Esophagus squamous epithelium (tissue), 5 donors: ENCODE measurements at places on chromosomes 3 and 15.

DNA sequence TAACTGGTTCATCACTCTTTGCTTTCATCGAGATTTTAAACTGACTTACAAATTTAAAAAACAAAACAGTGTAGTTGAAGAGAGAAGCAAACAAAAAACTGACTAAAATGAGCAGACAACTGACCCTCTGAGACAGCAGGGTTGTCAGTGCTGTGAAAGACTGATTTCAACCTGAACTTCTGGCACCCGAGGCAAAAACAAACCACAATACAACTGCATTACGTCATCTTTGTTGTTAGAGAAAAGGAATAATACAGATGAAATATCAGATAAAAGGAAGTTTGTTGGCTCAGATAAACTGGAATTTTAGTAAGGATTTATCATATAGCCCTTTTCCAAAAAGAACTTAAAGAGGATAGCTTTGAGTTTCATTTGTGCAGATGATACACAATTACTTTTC lies 51.1 kb downstream of the PARP15 start:
- no peak for DNase-seq

DNA sequence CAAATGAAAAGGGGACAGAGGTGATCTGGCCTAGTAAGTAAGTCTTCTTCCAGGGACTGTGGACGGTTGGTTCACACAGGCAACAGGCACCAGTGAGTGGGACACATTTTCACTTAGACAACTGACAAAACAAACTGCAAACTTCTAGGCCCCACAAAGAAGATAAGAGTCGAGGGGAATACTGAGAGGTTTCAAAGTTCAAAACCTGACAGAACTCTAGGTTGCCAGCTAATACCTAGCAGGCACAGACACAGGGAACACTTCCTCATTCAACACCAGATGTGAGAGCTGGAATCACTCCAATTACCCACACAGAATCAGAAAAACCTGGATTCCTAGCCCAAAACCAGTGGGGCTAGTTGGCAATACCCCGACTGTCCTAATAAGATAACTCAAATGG lies 621.7 kb downstream of the ZPLD1 start:
- DNase-seq = no peak

DNA sequence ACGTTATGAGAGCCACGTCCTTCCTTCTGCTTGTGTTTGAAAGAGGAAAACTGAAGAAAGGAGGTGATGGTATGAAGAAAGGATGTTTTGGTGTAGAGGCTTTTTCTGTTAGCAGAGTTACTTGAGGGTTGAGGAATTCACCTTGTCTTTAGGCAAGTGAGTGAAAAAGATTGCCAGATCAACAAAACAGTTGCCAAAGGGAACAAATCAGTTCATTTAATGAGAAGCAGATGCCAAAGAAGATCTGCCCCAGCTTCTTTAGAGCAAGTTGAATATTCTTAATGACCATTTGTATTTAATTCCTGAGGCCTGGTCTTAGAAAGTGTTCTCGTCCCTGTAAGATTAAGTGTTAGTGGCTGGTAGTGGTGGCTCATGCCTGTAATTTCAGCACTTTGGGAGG lies 2.6 kb downstream of the CHCHD6 start:
- DNase-seq = no peak

- DNase-seq = no peak
Measured at GRCh38 chr15:91860498-91860897, 7.0 kb downstream of the SLCO3A1 start.

- DNase-seq = no peak
Measured at GRCh38 chr3:80978216-80978969, 783.1 kb downstream of the GBE1 start.

GRCh38 chr3:8886546-8886945 lies 76.7 kb downstream of the RAD18 start:
- DNase-seq = no peak

GRCh38 chr3:157319672-157320071 lies 117.0 kb upstream of the PTX3 start:
- no peak for DNase-seq

DNA sequence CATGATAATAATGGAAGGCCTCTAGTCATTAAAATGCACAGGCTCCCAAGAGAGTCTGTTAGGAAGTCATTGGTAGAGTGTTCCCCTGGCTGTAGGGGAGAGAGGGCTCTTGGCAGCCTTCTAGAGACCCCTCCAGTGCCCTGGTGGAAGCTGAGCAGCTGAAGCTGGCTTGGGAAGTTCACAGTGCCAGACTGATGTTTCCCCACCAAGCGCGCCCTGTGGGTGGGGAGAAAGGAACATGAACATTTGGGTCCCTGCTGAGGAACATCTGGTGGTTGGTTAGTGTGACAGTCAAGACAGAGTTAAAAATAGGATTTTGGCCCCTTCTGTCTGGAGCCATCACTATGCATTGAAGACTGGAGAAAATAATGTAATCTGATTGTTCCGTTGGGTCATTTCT lies 37.1 kb upstream of the RGMA start:
- no peak for DNase-seq

DNA sequence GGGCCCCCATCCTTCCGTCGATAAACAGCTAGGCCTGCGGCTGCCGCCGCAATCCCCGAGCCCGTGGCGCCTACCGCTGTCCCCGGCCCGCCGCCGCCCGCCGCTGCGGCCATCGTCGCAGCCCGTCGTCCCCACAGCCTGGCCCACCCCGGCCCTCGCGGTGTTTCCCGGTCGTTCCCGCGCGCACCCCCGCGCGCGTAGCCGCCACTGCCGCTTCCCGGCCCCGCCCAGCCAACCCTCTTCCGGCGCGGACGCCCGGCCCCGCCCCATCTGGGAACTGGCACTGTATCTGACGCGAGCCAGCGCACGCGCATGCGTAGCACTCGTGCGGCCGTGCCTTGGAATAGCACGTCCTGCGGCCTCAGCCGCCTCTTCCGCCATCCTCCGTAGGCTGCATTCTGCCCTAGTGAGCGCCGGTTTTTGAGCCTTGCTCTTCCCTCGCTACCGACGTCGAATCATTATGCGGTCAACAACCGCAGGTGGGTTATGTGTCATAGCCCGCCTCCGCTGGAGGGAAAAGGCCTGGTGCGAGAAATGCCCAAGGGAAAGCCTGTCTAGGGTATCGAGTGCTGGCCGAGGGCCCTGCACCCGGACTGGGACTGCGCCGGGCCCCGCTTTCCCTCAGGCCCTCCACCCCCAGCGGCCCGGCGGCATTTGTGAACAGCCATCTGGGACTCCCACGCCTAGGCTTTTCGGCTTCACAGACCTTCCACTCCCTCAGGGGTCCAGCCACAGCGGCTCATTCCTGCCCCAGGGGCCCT lies at the start of gene SMARCC1:
Gene SMARCC1, minus strand, starts transcription at position 209 of the 761 bp plus-strand sequence. Its CDS starts 96 bp downstream, at position 113.
- DNase-seq = peak; percentile 88

DNA sequence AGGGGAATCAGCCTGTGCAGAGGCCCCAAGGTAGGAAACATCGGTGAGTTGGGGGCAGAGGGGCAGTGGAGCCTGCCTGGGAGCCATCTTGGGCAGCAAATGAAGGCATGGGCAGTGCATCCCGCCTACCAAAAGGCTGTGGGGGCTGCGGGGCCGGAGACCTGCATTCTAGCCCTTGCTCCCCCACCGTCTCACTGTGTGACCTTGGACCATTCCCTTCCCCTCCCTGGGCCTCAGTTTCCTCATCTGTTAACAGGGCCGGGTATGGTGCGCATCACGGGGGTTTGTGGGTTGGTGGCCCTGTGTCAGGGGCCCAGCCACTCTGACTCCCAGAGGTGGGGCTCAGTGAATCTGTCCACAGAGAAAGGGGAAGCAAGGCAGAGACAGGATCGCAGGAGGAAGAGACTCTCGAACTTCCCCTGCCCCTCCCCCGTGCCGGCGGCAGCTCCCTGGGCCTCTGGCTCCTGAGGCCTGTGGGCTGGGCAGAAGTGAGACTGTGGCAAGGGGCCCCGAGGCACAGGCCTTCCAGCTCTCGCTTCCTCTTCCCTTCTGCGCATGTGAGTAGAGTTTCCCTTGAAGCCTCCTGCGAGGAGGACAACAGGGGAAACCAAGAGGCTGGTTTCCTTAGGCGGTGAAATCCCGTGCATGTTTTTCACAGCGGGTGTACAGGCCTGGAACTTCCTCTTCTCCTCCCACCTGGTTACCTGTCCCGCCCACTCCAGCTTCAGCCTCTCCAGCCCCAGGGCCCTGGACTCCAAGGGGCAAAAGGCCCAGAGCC lies 42.9 kb downstream of the IDH2 start:
- peak; percentile 54 for DNase-seq

DNA sequence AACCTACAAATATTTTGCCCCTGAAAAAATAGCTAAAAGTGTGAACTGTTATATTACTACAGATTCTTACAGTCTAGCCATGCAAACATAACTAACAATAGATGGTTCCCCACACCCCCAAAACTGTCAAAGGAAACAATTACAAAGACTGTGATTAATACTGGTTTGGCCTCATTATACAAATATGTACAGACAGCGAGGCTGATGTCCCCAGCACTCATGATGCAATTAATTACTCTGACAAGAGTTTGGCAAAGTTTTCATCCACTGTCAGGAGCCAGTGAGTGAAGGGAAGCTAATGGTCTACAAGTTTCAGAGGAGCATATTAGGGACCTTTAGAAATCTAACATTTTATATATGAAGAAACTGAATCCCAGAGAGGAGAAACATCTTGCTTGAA lies 61.0 kb downstream of the HMG20A start:
- no peak for DNase-seq

- DNase-seq = no peak
Measured at GRCh38 chr3:82274897-82275296, 513.5 kb upstream of the GBE1 start.

DNA sequence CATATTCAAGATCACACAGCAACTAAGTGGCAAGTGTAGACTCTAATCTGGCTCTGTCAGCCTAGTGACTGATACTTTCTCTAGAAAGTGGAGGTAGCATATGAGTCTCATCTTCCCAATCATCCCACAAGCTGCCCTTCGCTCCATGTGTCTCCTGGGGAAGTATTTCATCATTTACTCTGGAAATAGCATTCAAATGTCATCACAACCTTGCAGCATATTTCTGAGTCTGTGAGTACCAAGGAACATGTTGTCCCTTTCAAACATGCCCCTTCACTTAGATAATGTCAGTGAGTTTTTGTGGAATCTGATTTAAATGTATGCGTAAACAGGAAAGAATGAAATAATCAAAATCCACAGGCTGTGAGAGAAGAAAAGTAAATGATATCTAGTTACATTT lies 322.9 kb downstream of the SLC9A9 start:
- DNase-seq = no peak
